Left cardiac atrium (tissue), 4 donors: ENCODE measurements at places on chromosomes 11 and 22.

GRCh38 chr11:2305788-2306451, 4.1 kb downstream of the TSPAN32 start:
- no peak for DNase-seq

- peak; percentile 58 for DNase-seq
These were observed 25.7 kb upstream of the OAF start for GRCh38 chr11:120184946-120185705.

DNA sequence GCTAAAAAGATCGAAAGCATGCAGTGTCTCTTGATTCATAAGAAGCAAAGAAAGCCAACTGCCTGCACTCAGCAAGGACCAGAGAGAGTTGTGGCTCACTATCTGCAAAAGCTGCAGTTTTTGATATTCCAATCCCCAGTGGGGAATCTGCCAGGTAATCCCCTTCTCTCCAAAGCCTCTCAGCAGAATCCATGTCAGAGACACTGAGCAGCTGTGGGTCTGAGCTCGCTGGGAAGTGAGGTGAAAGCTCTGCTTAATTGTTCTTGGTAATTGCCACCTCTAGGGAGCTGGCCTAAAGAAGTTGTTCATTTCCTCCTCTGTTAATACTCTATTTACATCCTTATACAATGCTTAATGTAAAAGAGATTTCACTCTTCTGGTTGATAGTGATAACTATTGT, 261.3 kb upstream of the LRRC4C start:
- DNase-seq, result no peak

DNA sequence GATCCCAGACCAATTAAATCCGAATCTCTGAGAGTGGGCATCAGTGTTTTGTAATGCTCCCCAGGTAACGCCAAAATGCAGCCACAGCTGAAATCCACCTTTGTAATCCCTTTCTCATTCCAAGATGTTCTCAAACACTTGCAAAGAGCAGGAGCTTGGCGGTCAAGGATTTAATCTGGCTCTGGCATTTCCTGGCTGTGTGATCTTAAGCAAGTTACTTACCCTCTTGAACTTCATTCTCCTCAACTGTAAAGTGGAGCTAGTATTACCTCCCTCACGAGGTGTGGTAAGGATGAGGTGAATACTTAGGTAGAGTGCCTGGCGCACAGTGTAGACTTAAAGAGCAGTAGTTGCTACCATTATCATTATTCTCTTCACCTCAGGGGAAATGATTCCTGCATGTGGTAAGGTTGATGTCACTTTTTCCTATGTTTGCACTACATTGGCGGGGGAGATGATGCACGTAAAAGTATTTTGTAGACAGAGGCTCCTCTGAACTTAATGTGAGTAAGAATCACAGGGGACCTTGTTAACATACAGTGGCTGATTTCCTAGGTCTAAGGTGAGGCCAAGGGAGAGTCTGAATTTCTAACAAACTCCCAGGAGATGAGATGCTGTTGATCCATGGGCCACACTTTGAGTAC, 210.4 kb upstream of the PITPNB start:
- DNase-seq, result no peak

DNA sequence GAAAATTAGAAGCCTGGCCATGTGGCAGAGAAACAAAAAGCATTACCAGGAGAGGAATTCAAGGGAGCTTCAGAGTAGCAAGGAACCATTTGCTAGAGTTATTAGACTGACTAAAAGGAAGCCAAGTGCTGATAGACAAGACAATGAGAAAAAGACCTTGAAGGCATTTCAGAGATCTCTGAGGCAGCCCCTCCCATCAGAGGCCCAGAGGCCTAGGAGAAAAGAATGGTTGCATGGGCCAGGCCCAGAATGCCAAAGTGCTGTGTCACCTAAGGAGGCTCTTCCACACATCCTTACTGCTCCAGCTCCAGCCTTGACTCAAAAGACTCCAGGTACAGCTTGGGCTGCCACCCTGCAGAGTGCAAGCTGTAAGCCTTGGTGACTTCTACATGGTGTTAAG, 61.8 kb upstream of the POU2AF2 start:
- no peak for DNase-seq

GRCh38 chr22:24337894-24338645, 67.4 kb downstream of the SPECC1L start:
- DNase-seq, result no peak

GRCh38 chr11:13297917-13298356, 20.3 kb downstream of the BMAL1 start:
- DNase-seq, result no peak

- no peak for DNase-seq
These were observed 133.5 kb downstream of the ARHGAP42 start for GRCh38 chr11:100820621-100821020.
